ENCODE measurements at places on chromosomes 2 and 18. TPM values are rescaled to one million over a fixed set of nuclear protein-coding genes. Genes with fewer than 3 reads are reported as not detected.

MARCO gene
- not detected for total RNA-seq

MALL gene
- total RNA-seq, result 1.6 TPM

PCGF1 gene
- total RNA-seq, result 29.2 TPM

TFPI gene
- total RNA-seq, result 93.9 TPM

COQ10B gene
- 64.2 TPM for total RNA-seq

ICA1L gene
- 1.8 TPM for total RNA-seq

PLB1 gene
- 0.90 TPM for total RNA-seq

NAT8 gene
- total RNA-seq, result not detected

GREB1L gene
- not detected for total RNA-seq

EHBP1 gene
- 55.0 TPM for total RNA-seq

FTCDNL1 gene
- total RNA-seq, result 0.18 TPM

SLC30A3 gene
- under 0.01 TPM for total RNA-seq

ABHD1 gene
- not detected for total RNA-seq

WIPF1 gene
- 2.7 TPM for total RNA-seq

NEURL3 gene
- total RNA-seq, result not detected

CD8A gene
- not detected for total RNA-seq

C2orf42 gene
- 31.5 TPM for total RNA-seq

HOXD12 gene
- not detected for total RNA-seq

ELAC1 gene
- total RNA-seq, result 6.4 TPM

CIB4 gene
- total RNA-seq, result not detected

LYPD1 gene
- 79.7 TPM for total RNA-seq

MEP1B gene
- not detected for total RNA-seq

KRTCAP3 gene
- total RNA-seq, result not detected

DPYSL5 gene
- not detected for total RNA-seq

CYP1B1 gene
- 1.1 TPM for total RNA-seq
